ENCODE measurements at places on chromosomes 16 and 17.

DNA sequence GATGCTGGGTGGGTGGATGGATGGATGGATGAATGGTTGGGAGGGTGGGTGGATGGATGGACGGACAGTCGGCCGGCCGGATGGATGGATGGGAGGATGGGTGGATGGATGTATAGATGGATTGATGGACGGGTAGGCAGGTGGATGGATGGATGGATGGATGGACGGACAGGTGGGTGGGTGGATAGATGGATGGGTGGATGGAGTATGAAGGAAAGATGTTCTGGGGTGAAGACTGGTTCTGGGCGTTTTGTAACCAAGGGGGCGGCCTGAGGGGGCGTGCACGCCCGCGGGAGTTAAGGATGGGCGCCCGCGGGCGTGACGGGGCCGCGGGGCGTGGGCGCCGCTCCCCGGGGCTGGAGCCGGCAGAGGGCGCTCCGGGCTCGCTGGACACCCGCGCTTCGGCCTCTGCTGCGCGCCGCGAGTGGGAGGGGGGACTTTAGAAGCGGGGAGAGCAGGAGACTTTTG, at the start of gene NECAB2:
NECAB2 (plus strand) TSS at position 407 of the 468 bp plus-strand sequence. CDS start 405 bp downstream, outside the sequence.
- DNase-seq: peak; percentile 77

DNA sequence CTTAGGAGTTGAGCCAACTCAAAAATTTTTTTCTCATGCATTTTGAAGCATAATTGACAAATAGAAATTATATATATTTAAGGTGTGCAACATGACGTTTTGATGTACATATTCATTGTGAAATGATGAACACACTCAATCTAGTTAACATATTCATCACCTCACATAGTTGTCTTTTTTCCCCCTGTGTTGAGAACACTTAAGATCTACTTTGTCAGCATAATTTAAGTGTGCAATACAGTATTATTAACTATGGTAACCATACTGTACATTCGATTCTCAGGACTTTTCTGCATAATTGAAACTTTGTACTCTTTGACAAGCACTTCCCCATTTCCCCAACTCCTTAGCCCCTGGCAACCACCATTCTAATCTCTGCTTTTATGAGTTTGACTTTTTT, 192.2 kb upstream of the ZKSCAN2 start:
- DNase-seq: no peak

- no peak for DNase-seq
Observed at GRCh38 chr16:4733211-4733742, 794 bp downstream of the ANKS3 start.

DNA sequence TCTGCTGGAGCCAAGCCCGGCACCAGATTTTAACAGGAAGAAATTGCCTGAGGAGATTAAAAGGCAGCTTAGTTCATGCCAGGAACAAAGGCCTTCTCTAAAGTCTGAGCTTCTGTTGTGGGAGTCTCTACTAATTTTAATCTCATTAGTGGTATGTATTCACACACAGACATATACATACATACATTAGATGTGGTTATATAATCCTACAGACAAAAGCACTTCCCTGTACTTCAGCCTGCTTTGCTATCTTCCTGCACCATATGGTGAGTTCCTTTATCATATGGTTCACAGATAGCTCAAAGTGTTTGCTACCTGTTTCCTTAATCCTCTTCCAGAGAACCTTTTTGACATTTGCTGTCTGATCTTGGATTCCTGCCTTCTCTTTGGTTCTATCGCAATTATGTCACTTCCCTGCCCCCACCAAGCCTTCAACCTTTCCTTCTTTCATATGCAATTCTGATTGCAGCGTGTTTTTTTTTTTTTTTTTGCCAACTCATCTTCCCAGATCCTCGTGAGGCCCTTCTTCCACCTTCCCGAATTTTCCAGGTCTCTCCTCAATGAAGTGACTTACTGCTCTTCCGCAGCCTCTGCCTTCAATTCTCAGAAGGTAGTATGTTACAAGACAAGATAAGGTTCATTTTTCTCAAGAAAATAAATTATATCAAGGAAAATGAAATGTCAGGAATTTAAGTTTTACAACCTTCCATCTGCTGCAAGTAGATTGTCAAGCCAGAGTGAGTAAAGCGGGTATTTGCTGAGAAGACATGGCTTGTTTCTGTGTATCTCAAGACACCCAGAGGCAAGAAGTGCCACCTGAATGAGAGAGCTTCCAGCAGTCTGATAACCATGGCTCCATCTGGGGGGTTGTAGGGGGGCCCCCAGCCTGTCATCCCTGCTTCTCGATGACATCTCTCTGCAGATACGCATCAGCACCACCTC, 120.2 kb upstream of the CACNG3 start:
- no peak for DNase-seq

GRCh38 chr16:85173146-85173980, 61.1 kb upstream of the CIBAR2 start:
- no peak for DNase-seq

DNA sequence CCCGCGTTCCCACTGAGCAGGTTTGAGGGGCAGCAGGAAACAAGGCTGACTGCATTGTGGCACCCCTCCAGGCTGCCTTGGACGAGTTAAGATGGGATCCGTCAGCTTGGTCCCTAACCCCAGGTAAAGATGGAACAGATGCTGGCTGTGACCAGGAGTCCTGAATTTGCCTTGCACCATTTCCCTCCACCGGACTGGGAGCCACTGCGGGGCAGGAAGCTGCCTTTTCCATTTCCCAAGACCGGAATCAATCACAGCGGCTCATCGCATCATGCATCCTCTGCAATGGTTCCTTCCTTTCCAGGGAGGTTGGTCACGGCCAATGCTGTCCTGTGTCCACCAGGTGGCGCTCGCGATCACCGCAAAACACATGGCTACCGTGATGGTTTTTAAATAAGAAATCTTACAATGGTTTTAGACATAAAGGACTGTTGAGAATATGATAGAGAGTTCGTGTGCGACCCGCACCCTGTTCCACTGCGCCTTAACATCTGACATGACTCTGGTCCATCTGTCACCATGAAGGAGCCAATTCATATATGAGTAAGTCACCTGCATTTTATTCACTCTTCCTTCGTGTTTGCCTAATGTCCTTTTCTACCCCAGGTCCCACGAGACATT, 6.8 kb upstream of the MEAK7 start:
- DNase-seq: peak; percentile 95

GRCh38 chr17:34637041-34637547, 57.7 kb downstream of the TMEM132E start:
- DNase-seq: peak; percentile 57

DNA sequence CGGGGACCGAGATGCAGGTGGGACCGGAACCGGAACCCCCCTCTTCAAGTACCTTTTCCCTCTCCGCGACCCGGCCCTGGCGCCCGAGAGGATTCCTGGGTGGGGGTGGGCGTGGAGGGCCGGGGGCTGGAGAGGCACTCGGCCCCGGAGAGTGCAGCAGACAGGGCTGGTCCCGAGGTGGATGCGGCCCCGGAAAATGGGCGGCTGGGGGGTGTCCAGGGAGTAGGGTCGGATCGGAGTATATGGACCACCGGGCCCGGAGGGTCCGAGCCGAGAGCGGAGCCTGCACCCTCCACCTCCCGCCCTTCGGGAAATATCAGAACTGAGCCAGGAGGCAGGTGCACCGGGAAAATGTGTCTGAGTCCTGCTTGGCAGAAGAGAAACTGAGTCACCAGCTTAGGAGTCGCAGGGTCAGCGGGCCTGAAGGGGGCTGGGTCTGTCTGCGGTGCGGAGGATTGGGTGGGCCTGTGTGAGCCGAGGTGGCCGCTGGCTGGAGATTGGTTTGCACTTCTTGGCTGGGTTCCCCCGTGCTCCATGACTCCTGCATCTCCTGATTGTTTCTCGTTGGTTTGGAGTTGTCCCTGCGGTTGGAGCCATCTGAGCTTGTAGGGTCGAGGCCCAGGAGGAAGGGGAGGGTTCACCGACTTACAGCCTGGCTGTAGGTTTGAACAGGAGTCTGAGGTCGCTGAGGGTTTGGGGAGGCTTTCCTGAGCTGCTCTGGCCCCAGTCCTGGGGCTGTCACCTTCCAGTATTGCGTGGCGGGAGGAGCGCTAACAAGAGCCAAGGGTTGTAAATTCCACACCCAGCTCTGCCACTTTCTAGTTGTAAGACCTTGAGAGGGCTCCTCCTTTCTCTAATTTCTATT, 518 bp downstream of the SH2B1 start:
- peak; percentile 54 for DNase-seq

DNA sequence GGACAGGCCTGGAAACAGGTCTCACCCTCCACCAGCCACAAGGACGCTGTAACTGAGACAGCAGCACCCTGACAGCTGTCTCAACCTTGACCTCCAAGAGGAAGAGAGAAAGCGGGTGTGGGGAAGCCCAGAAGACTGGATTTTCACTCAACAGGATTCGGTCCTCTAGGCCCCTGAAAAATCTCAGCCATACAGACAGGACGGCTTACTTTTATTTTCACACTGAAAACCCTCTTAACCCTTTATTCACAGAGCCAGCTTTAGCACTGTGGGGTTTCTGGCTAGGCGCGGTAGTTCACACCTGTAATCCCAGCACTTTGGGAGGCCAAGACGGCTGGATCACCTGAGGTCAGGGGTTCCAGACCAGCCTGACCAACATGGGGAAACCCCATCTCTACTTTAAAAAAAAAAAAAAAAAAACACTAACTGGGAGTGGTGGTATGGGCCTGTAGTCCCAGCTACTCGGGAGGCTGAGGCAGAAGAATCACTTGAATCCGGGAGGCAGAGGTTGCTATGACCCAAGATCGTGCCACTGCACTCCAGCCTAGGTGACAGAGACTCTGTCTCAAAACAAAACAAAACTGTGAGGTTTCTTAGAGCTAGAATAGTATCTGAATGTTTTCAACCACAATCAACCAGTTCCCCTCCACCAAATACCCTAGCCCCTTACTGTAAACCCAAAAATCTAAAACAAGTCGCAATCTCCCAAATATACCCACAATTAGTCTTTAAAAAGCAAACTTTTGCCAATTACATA, 5.3 kb downstream of the ANKRD11 start:
- no peak for DNase-seq

DNA sequence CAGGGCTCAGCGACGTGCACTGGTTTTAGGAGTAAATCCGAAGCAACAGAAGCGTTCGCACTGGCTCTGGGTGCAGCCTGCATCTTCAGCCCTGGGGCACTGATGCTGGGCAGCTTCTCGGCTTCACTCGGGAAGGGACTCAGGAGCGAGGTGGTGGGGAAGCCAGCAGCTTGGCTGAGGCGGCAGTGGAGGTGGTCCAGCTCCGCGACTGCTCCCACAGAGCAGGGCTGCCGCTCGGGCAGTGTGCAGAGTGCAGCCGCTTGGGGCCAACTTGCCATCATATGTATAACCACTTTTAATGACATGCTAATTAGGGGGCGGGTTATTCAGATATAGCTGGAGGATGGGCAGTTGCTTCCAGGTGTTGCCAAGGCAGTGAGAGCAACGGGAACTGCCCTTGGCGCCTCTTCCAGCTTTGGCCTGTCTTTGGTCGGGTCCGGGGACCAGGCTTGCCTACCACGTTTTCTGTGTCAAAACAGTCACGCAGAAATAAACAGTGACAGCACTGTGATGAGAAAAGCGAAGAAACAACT, 26.7 kb downstream of the METRNL start:
- DNase-seq: no peak

- no peak for DNase-seq
Observed at GRCh38 chr17:7107012-7107754, 7.4 kb downstream of the ASGR2 start.

- DNase-seq: no peak
Observed at GRCh38 chr16:58267524-58268243, 27.1 kb downstream of the PRSS54 start.

- no peak for DNase-seq
Observed at GRCh38 chr17:57540596-57540995, 204.5 kb downstream of the CCDC182 start.

DNA sequence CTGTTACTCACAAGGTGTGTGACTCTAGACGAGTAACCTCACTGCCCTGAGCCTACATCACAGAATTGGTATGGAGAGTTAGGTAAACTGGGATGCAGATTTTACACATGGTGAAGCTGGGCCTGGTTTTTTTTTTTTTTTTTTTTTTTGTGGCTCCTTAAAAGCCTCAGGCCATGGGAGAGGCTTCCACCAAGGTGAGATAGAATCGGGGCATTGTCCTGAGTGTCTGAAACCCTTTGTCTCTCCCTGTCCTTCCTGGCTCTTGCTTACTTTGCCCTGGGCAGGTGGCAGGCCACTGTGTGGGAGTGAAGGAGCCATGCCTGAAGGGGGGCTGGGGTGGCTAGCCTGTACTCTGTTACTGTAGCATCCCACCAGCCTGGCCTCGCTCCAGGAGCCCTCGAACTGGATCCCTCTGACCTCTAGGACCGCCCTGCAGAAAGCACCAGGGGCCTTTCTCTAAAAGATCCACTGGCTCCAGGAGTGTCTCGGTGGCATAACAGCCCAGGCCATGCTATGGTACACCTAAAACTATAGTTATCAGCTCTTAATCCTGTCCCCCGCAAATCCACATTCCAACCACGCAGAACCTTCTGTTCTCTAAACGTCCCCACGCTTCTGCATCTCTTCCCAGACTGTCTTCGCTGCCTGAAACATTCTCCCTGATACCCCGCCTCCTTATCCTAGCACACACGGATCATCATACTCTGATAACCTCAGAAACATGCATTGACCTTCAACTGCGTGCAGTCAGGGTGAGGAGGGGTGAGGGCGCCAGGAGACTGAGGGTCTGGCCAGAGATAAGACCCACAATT, 1.7 kb upstream of the SLC13A2 start:
- DNase-seq: no peak
